ENCODE measurements at places on chromosomes 6 and 20. TPM values are rescaled to one million over a fixed set of nuclear protein-coding genes. Genes with fewer than 3 reads are reported as not detected.

The MYB gene
- polyA plus RNA-seq = 2.1 TPM

The PSMG4 gene
- polyA plus RNA-seq = 81.7 TPM

The LY6G6C gene
- not detected for polyA plus RNA-seq

The PRKN gene
- polyA plus RNA-seq = 2.4 TPM

The PRR18 gene
- polyA plus RNA-seq = not detected

The PAX1 gene
- polyA plus RNA-seq = not detected

The TMC2 gene
- polyA plus RNA-seq = not detected

The OLIG3 gene
- not detected for polyA plus RNA-seq

The F13A1 gene
- polyA plus RNA-seq = 0.04 TPM

The OR12D3 gene
- polyA plus RNA-seq = not detected

The FAM217B gene
- polyA plus RNA-seq = 28.0 TPM

The RPS18 gene
- 10,735 TPM for polyA plus RNA-seq

The HNF4A gene
- not detected for polyA plus RNA-seq

The CD24 gene
- 0.23 TPM for polyA plus RNA-seq

The SPEF1 gene
- polyA plus RNA-seq = not detected

The TMEM74B gene
- polyA plus RNA-seq = 0.18 TPM

The HMGCLL1 gene
- not detected for polyA plus RNA-seq

The RBPJL gene
- polyA plus RNA-seq = not detected

The SLC52A3 gene
- not detected for polyA plus RNA-seq

The SYCP2L gene
- polyA plus RNA-seq = not detected

The CRISP2 gene
- polyA plus RNA-seq = not detected

The L3MBTL1 gene
- polyA plus RNA-seq = 2.3 TPM

The ELOVL4 gene
- 0.39 TPM for polyA plus RNA-seq

The MEP1A gene
- not detected for polyA plus RNA-seq

The ULBP2 gene
- not detected for polyA plus RNA-seq

The RAB44 gene
- not detected for polyA plus RNA-seq

The FAXC gene
- polyA plus RNA-seq = not detected

The CD93 gene
- polyA plus RNA-seq = 0.02 TPM

The BANF2 gene
- polyA plus RNA-seq = not detected

The SPDEF gene
- not detected for polyA plus RNA-seq

The IL17F gene
- not detected for polyA plus RNA-seq

The NRSN1 gene
- polyA plus RNA-seq = not detected

The SLC17A3 gene
- polyA plus RNA-seq = not detected

The CST4 gene
- not detected for polyA plus RNA-seq

The MUC22 gene
- polyA plus RNA-seq = not detected

The NDUFAF5 gene
- polyA plus RNA-seq = 5.1 TPM

The PSORS1C2 gene
- not detected for polyA plus RNA-seq

The SPATA25 gene
- polyA plus RNA-seq = not detected

The SMLR1 gene
- polyA plus RNA-seq = not detected

The SIGLEC1 gene
- polyA plus RNA-seq = not detected

The SLA2 gene
- polyA plus RNA-seq = 13.7 TPM

The LST1 gene
- polyA plus RNA-seq = 15.3 TPM

The SAYSD1 gene
- 18.6 TPM for polyA plus RNA-seq

The COL11A2 gene
- polyA plus RNA-seq = not detected

The MLN gene
- not detected for polyA plus RNA-seq

The DNAH8 gene
- polyA plus RNA-seq = not detected

The OTOR gene
- not detected for polyA plus RNA-seq
